Neural progenitor cell (in vitro differentiated cells): ENCODE measurements at places on chromosomes 4 and X.
A peak's percentile ranks its signal among the peaks of the same experiment; 100 is the strongest.

DNA sequence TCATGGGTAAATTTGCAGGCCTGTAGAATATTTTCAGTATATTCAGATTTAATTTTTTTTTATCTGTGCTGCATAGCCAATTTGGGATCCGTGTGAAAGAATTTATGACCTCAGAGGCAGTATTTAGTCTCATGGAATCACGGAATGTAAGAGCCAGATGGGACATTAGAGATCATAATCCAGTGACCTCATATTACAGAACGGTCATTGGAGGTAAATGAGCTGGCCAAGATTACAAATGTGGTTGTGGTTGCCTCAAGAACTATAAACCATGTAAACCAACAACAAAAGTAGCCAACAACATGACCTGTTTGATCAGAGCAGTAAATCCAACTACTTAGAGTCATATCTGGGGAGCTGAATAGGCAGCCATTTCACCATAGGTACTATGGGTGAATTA is 71.6 kb downstream of the AMOT start:
- no peak for DNase-seq

DNA sequence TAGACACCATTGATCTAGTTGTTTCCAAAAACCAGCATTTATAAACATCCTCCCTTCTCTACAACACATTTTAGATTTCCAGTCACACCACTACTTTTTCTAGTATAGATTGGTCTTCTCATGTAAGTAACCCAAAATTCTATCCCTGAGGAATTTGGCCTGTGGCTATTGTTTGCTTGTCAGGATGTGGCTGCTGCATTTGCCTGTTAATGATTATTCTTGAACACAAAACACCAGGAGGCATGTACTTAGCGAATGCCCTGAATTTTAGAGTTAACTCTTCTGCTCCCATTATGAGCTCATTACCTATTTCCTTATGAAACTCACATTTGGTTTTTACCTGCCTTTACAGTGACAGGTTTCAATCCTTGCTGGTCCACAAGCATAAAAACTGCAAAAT is 102.0 kb upstream of the FSTL5 start:
- DNase-seq: no peak

GRCh38 chr4:22932326-22932725 is 239.6 kb downstream of the GBA3 start:
- DNase-seq: no peak

DNA sequence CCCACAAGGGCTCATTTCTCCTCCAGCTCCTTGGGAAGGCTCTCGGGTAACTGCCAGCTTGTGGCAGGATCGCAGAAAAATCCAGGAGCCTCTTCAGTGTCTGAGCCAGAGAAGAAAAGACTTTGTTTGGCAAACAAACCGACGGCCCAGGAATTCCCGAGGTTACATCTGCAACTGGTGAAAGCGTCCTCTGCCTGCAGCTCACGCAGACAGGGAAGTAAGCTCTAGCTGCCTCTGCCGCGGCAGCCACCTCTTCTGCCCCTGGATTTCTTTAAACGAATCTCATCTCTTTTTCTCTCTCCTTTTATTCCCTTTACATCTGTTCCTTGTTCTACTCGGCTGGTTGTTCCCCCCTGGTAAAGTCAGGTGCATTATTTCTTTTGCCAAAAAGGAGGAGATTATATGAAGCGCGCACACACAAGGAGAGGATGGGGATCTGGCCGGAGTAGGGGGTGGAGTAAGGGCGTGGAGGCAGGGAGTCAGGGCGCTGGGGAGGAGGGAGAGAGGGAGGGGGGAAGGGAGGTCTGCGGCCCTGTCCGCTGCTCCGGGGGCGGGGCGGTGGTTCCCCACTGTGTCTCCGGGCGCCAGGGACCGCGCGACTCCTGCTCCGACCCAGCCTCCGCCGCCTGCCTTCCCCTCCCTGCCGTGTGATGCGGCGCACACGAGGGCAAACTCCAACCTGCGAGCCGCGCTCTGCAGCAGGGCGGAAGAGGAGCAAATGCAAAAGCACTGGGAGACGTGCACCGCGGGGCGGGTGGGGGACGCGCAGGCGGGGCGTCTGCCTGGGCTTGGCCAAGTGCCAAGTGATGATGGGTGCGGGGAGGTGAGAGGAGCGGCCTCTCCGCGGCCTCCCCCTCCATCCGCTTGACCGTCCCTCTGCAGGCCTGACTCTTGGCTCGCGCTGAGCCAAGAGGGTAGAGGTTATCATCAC is at the start of gene DCHS2:
Gene DCHS2 (minus strand): TSS at position 459 of the 931 bp plus-strand sequence. CDS start 444 bp downstream, at position 15.
- peak; percentile 74 for DNase-seq

DNA sequence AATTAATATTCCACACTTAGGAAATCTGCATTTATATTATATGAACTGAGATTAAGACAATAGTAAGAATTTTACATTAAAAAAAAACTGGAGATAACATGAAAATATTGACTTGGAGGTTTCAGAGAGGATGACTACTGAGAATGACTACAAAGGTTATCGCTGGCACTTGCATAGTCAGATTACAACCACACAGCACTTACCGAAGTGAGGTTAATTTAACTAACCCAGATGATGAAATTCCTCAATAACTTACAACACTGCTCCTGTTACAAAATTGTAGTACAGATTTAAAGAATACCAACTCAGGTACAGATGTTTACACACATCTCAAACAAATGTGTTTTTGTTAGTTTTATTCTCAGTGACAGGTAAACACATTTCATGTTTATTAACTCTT is 283.5 kb downstream of the CAMK2D start:
- no peak for DNase-seq

DNA sequence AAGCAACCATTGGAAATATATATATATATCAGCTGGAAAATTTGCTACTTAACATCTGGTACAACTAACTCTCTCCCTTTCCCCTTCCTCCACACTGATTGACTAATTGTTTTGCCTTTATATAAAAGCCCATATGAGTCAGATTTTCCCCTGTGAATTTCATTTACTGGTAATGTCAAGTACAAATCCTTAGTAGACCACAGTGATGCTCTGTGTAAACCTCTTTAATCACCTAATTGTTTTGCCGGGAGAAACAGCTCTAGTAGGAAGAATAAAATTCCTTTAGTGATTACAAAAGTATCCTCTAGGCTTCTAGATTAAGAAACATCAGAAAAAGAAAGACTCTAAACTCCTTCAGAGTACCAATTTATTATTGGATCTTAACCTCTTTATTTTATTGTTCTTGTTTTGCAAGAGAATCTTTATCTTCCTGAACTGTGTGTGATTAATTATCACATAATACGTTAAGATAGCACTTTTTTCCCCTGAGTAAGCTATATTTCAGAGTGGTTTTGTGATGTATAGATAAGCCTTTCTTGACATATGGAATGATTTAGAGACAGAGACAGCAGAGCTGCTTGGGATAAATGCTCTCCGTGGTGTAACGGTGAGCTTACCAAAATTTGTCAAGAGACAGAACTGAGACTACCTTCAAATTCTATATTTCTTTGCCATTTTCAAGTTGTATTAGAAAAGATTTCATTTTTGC is 1606.4 kb upstream of the TENM3 start:
- no peak for DNase-seq

- DNase-seq: no peak
Measured at GRCh38 chr4:36208893-36209473, 35.3 kb downstream of the ARAP2 start.

GRCh38 chrX:23386260-23386659 is 51.6 kb downstream of the PTCHD1 start:
- no peak for DNase-seq

DNA sequence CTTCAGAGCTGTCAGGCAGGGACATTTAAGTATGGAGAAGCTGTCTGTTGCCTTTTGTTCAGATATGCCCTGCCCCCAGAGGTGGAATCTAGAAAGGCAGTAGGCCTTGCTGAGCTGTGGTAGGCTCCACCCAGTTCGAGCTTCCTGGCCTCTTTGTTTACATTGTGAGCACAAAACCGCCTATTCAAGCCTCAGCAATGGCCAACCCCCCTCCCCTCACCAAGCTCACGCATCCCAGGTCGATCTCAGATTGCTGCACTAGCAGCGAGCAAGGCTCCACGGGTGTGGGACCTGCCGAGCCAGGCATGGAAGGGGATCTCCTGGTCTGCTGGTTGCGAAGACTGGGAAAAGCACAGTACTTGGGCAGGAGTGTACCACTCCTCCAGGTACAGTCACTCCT is 59.3 kb downstream of the ZNF674 start:
- peak; percentile 15 for DNase-seq

DNA sequence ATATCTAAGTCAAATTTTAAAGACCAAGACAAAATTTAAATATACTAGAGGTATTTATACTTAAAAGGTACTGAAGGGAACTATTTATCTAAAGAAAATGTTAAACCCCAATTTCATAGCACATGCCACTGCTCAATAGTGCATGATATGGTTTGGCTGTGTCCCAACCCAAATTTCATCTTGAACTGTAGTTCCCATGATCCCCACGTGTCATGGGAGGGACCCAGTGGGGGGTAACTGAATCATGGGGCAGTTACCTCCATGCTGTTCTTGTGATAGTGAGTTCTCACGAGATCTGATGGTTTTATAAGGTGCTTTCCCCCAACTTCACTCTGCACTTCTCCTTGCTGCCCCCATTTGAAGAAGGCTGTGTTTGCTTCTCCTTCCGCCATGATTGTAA is 32.3 kb downstream of the MAML3 start:
- no peak for DNase-seq

DNA sequence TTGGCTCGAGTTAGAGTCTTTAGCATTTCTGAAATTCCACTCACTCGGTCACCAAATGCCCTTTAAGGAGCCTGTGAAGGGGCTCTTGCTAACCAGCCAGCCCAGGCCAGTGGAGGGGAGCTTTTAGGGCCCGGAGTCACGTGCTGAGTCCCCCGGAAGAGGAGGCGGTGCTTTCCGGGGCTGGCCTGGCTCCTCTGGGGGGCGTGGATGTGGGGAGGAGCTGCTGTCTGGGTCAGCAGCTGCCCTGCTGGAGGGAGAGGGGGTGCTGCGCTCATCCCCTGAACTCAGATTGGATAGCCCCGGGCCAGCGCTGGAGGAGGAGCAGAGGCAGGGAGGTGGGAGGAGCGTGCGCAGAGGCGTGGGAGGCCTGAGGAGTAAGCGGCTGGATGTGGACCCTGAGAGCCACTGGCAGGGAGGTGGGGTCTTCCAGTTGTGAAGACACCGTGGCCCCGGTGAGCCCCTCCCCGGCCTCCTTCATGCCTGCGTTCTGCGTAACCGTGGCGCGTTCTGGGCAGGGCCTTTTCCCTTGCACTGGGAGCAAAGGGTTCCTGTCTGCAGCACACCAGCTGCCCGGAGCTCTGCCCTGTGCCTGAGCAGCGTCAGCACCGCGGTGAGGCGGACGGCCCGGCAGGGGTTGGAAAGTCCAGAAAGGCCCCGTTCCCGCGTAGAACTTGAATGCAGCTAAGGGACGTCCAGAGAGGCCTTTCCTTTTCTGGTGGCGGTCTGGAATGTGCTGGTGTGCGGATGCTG is 19.7 kb downstream of the MAEA start:
- DNase-seq: peak; percentile 96

GRCh38 chrX:23509256-23509655 is 158.0 kb upstream of the PRDX4 start:
- DNase-seq: no peak

- DNase-seq: no peak
Measured at GRCh38 chr4:158996669-158997074, 106.2 kb upstream of the RAPGEF2 start.

DNA sequence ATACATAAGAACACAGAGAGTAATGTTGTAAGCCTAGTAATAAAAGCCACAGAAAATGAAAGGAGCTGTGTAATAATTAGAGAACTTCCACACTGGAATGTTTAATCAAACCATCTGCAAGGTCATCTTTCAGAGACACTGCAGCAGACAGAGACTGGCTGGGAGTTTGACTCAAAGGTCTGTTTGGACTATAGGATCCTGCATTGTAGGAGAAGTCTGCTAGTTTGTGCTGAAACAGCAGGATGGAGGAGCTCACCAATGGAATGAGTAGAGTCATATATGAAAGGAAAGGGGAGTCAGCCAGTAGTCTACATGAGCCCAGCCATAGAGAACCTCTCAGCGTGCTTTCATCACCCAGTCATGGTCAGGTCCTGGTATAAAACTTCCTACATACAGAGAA is 4.5 kb upstream of the ACE2 start:
- DNase-seq: no peak

DNA sequence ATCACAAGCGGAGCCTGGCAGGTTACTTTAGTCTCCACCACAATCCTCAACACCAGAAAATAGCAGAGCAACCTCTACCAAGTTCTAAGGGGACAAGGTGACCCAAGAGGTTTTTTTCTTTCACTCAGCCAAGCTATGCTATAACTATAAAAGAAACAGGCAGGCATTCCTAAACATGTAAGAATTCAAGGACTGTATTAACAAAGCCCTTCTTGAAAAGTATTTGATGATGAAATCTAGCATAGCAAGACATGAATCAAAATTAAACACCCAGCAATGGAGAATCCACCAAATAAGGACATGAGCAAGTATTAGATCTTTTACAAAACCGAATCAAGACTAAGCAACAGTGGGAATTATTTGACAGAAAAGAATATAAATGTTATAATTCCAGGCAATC is 25.7 kb upstream of the C1QTNF7 start:
- no peak for DNase-seq

DNA sequence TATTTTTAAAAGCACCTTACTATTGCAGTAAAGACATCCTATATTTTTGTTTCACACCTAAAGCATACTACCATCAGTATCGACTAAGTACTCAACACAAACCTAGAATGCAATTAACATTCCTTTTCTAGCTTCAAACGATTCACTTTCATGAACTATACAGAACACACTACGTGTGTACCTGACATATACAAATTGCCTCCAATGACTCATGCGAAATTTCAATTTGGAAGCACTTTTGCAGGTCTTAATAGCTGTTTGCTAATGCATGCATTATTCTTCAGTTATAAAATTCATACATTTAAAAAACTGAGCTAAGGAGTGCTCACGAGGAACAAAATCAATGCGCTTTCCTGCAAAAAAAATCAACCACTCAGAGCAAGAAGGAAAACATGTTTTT is 19.7 kb upstream of the GPM6B start:
- no peak for DNase-seq

GRCh38 chr4:102518703-102519131 is 17.6 kb downstream of the NFKB1 start:
- DNase-seq: peak; percentile 21

GRCh38 chr4:156101571-156101970 is 147.9 kb upstream of the CTSO start:
- DNase-seq: no peak

- no peak for DNase-seq
Measured at GRCh38 chr4:85707611-85708010, 232.7 kb downstream of the ARHGAP24 start.

DNA sequence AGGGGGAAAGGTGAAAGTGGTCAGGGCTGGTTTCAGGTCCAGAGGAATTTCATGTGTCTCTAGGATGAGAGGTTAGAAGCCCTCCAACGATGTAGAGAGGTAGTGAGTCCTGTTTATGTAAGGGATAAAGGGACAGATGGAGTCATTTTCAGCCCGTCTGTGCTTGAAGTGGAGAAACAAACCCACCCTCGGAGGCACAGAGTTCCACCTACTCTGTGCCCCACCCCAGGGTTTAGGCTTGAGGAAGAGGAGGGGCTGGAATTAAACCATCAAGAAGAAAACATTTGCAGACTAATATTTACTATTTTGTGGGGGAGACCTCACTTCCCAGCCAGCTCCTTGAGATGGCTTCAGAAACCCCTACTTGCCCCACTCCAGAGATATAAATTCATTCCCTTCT is 868 bp upstream of the GNL3L start:
- no peak for DNase-seq
